Inflammatory macrophage treated with lipopolysaccharide for 1 hour (primary cell): ENCODE measurements at places on chromosomes 4 and X.
A peak's percentile ranks its signal among the peaks of the same experiment; 100 is the strongest.

DNA sequence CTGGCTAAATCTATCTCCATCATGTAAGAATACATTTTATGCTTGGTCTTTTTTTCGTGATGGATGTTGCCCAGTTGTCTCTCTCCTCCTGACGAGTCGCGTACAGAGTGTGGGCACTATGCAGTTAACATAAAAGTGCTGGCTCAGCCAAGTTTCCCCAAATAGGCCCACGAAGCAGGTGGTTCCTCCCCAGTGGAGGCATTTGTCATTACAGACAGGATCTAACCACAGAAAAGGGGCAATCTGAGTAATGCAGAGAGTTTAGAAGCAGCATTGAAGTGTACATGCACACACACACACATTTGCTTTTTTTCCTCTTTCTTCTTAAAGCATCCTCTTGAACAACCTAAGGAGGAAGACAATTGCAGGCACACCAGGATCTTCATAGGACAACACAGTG is 188.7 kb upstream of the VCX start:
- no peak for DNase-seq

GRCh38 chrX:22527302-22527701 is 254.6 kb downstream of the CBLL2 start:
- DNase-seq, result no peak

- peak; percentile 75 for DNase-seq
These were observed 53.0 kb downstream of the COQ2 start for GRCh38 chr4:83231620-83232076.

DNA sequence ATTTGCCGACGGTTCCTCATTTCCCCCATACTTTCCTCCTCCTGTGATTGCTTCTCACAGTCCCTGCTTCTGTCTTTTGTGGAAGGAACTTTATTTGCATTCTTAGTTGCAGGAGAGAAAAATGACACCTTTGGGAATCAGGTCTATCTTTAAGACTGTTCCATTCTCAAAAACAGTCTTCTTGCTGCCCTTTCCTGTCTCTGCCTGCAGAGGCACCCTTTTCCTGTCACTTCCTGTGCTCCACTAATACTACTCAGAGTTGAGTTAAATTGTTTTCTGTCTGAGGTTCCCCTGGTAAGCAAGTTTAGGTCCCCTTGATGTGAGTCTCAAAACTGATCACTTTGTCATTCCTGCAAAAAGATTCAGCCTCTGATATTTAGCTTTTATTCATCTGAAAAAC is 208.8 kb upstream of the CLNK start:
- DNase-seq, result peak; percentile 1

GRCh38 chr4:157824021-157824420 is 348.8 kb downstream of the GASK1B start:
- DNase-seq, result no peak
